ENCODE measurements at places on chromosomes 6 and 20.

DNA sequence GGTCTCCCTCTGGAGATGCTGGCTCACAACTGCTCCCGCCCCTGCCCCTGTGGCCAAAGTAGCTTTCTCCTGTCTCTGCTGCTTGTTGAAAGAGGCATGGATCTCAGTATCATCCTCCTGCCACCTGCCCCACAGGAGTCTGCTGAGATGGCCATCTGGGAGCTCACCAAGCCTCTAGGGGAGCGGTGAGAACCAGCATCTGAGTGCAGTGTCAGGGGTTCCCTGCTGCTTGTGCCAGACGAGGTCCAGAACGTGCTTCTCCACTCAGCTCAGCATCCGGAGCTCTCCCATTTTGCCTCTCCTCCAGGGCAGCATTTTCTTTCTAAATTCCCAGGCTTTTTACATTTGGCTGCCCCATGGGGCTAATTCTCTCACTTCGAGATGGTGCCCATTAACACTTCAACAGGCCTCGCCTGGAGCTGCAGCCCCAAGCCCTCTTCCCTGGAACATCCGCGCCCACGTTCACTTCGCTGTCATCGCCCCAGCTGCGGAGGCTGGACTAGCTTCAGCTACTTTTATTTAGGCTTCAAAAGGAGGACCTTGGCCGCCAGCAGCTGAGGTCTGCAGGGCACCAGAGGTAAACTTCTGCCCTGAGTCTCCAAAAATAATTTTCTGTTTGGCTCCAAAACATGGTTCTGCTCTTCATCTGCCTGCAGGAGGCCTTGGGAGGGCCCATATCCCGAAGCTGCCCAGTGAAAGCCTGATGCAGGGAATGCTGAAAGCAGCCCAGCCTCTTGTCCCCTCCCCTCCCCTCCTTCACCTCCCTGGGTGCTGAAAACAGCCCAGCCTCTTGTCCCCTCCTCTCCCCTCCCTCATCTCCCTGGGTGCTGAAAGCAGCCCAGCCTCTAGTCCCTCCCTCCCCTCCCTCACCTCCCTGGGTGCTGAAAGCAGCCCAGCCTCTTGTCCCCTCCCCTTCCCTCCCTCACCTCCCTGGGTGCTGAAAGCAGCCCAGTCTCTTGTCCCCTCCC, 25.2 kb upstream of the MLN start:
- no peak for DNase-seq

DNA sequence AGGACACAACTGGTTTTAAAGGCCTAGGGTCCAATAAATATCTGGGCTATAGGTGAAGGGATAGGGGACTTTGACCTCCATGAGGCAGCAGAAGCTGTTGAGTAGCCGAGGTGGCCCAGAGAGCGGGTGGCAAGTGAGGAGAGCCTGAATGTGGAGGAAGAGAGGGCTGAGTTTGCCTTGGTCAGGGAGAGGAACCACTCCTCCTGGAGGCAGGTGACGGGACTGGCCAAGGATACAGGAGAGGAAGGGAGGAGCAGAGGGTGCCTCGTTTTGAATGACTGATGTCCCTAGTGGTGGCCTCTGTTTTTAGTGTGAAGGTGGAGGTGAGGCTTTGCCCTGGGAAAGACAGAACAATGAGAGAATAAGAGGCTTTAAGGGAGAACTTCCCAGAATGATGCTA, 19.1 kb upstream of the AAR2 start:
- DNase-seq = no peak

GRCh38 chr6:39086711-39087110, 28.3 kb downstream of the SAYSD1 start:
- DNase-seq = no peak

DNA sequence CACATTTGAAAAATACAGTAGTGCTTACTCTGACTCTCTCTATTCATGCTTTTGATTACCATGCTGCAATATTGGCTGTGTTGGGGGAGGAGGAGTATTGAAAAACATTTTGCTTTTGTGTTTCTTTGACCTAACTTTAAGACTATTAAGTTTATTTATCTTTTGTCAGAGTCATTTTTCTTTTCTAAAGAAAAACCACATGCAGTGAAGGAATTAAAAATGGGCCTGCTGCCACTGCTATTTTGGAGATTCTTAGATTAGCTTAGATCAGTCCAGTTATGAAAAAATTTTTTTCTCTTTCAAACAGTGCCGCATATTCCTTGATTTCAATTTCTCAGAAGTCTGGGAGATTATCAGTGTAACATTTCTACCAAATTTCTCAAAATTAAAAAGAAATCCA, 36.1 kb downstream of the BCKDHB start:
- no peak for DNase-seq

GRCh38 chr6:137975188-137975940, 108.3 kb downstream of the TNFAIP3 start:
- DNase-seq = no peak

Measured in right renal pelvis (tissue), 4 donors.